SJCRH30 (cell line): ENCODE measurements at places on chromosomes 13 and 19.

DNA sequence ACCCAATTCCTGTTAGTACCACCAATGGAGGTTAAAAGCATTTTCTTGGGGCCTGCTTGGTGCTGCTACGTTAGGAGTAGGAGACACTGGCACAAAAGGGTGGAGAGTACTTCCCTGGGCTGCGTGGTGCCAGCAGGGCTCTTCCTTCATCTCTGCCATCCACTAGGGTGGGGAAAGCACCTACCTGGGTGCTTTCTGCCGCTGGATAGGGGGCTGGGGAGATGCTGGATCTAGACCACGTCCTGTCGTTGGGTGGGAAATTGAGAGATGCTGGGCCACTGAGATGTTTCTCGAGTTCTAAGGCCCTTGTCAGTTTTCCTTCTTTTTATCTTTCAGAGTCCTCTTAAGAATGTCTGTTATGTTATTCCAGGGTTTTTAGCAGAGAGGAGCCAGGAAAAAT, 6.7 kb upstream of the FCGBP start:
- DNase-seq = no peak

DNA sequence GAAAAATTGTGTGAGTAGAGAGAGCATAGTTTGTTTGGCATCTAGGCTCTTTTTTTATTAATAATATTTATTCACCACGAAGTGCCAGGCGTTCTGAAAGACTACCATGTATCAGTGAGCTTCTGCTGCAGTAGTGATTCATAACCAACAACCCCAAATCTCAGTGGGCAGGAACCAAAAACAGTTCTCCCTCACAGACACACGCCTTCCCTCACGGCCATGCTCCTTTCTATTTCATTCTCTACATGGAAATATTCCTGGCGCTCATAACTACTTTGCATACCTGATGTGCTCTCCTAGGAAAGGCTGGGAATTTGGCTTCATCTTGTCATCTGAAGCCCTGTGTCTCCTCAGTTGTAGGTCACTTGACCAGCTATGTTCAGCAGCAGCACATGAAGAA, 26.6 kb upstream of the AMER2 start:
- no peak for DNase-seq

GRCh38 chr13:60267498-60268202, 103.9 kb upstream of the DIAPH3 start:
- no peak for DNase-seq

- no peak for DNase-seq
Measured at GRCh38 chr13:97491452-97491851, 57.5 kb downstream of the RAP2A start.

DNA sequence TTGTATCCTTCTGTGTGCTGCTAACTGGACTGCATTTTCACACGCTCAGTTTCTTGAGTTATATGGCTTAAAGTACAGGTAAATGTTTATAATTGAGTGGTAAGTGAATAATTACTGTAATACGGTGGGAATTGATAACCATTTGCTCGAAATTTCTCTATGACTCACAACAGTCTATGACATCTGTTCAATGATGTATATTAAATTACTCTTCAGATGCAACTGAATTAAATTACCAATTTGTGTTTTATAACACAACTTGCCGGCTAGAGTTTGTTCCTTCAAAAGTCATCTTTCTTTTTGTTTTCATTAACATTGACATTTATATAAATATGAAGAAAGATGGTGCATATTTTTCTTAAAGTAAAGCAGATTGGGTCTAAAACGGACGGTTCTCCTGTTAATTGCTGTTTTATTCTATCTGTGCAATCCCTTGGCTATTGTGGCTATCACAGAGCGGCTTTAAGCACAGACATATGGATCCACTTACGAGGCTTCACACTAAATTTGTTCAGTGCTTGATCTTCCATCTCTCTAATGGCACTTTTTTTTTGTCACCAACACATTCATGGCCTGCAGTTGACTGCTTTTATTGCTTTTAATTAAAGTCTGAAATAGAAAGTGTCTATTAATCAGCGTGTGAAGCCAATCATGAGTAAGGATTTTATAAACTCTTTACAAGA, 1291.6 kb upstream of the SLC10A2 start:
- DNase-seq = no peak

GRCh38 chr19:21835429-21835809, 563 bp downstream of the ZNF43 start:
- DNase-seq = no peak

- DNase-seq = no peak
Measured at GRCh38 chr13:33577007-33577406, 240.9 kb upstream of the RFC3 start.

DNA sequence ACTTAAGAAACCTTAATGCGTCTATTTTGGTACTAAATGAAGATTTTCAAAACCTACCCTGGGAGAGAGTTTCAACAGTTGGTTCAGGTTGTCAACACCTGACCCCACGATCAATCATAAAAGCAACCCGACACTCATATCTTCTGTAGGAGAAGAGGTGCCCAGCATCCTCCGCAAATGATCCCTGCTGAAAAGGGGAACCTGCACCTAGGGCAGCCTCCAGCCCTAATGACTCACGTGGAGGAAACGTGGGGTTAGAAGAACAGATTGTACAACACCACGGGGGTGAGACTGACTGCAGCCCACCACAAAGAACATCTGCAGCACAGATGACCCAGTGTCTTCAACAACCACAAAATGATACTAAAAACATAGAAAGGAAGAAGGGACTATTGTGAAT, 116.3 kb downstream of the RAB20 start:
- DNase-seq = no peak

DNA sequence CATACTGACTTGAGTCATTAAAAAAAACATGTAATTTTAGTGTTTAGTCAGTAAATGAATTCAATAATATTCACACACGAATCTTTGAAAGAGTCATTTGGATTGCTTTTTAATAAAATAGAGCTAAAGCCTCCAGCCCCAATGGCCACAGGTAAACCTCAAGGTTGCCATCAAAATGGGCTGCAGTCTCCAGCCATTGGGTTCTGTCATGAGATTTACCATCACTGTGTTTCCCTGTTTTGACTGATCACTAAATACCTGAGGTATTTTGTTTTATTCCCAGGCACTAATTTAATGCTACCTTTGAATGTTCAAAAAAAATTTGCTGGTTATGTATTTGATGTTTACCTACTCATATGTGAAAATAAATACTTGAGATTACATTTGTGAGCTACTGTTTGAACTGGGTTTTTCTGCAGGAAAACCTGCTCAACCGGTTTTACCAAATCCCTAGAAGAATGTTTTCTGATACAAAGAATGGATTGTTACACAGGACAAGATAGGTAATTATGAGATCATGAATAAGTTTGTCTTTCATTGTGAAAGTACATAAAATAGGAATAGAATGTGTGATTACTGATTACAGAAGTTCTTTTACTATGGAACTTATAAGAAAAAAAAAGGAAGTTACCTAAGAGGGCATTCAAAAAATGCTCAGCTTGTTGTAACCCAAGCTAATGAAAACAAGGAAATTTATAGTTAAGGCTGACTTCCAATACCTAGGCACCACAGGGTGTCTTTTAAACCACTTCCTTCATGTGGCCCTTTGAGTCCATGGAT, 391.3 kb downstream of the EFNB2 start:
- DNase-seq = no peak

DNA sequence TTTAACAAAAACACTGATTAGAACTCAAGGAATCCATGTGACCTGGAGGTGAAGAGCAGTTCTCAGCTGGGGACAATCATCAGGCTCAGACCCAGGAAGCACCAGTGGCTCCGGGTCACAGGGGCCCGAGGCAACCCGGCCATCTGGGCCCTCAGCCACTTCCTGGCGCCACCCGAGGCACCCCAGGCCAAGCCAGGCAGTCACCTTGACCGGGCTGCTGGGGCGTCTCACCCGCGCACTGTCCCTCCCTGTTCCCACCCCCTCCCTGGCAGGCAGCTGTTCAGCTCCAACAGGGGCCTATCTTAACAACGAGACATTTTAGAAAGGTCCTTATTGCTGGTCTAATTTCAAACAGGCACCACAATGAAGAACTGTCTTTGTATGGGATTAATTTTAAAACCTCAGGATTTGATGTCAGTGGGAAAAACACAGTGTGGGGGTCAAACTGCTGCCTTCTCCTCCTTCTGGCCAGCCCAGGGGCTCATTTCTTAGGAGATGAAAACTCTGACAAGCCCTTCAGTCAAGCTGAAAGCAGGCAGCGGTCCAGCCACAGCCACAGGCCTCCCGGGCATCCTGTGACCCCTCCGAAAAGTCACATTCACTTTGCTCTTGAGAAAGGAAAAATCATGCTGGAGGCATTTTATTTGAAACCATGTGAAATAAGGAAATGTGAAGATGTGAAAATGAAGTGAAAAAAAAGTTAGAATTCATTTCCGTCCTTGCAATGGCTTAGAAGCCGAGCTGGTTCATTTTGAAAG, 83.3 kb downstream of the KCTD15 start:
- peak; percentile 73 for DNase-seq

- DNase-seq = no peak
Measured at GRCh38 chr19:48859711-48860572, 8.5 kb downstream of the PLEKHA4 start.

DNA sequence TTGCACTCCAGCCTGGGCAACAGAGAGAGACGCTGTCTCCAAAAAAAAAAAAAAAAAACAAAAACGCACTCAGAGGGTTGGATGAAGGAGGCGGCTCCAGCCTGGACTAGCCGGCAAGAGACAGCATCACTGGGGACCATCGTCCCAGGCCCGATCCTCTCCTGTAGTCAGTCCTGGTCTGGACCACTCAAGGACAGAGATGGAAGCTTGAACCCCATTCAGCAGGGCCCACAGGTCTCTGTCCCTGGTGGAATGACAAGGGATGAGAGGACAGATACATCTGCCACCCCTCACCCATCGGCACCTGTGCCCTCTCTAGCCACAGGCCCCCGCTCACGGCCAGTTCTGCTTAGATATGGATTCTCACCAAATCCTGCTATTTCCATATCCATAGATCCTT, 14.0 kb downstream of the ADGRE5 start:
- no peak for DNase-seq

GRCh38 chr13:99120751-99121150, 79.9 kb upstream of the UBAC2 start:
- DNase-seq = no peak

DNA sequence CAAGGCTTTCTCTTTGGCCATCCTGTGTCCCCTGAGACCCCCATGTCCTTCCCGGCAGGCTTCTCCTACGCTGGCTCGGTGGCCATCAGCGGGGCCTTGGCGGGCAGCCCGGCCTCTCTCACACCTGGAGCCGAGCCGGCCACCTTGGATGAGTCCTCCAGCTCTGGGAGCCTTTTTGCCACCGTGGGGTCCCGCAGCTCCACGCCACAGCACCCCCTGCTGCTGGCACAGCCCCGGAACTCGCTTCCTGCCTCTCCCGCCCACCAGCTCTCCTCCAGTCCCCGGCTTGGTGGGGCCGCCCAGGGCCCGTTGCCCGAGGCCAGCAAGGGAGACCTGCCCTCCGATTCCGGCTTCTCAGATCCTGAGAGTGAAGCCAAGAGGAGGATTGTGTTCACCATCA, 14.2 kb downstream of the PLEKHJ1 start:
- DNase-seq = no peak

GRCh38 chr13:43545317-43545874, 241.4 kb downstream of the ENOX1 start:
- no peak for DNase-seq

GRCh38 chr13:47218611-47219010, 321.8 kb upstream of the HTR2A start:
- DNase-seq = no peak

GRCh38 chr19:6042776-6043726, 65.1 kb upstream of the RANBP3 start:
- DNase-seq = no peak

GRCh38 chr13:102580552-102581169, 16.1 kb upstream of the TPP2 start:
- no peak for DNase-seq

GRCh38 chr19:5120833-5121232, 151.9 kb downstream of the KDM4B start:
- no peak for DNase-seq

DNA sequence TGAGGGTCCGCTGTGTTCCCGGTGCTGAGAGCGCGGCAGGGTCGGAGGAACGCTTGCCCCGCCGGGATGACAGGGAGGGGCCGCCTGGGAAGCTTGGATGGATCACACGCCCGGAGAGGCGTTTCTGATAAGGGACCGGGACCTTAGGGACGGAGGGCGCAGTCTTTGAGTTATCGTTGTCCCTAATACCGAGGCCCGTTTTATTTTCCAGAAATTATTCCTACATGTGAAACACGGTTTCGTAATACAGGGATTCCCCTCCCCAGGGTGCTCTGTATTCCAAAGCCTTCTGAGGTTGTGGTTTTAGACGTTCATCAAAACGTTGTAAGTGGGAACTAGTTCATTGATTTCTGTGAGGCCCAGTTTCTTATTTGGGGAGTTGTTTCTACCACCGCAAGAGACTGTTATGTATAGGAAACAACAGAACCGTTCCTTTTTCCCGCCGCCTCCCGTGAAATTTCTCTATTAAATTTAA, 752 bp downstream of the PDCD5 start:
- peak; percentile 32 for DNase-seq

GRCh38 chr19:45547965-45548609, 36.5 kb downstream of the OPA3 start:
- DNase-seq = no peak

DNA sequence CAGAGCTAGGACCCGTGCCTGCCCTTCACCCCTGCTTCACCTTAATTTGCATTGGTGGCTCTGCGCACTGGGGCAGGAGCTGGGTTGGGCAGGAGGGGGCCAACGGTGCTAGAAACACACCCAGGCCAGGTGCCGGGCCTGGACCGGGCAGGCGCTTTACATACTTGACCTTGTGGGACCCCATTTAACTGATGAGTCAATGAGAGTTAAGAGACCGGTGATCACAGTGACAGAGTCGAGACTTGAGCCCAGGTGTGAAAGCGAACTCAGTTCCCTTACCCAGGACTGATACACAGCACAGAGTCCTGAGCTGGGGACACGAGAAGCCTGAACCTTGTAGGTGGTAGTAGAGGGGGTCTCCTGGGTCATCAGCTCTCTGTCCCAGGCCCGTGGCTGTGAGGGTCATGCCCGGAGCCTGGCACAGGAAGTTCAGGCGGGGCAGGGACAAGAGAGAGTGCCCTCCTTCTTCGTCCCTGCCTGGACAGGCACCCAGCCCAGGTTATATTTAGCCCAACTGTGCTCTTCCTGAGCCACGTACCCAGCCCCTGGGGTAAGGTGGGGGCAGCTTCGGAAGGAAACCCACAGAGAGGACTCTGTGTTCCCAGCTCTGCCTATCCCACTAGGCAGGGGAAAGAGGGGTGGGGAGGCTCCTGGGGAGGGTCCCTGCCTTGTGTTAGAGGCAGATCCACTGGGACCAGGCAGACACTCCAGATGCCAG, 1.9 kb downstream of the PRX start:
- DNase-seq = no peak

GRCh38 chr19:47390533-47391488, 28.5 kb downstream of the MEIS3 start:
- DNase-seq = no peak

GRCh38 chr19:38736036-38736412, 8.2 kb downstream of the CAPN12 start:
- DNase-seq = no peak

- no peak for DNase-seq
Measured at GRCh38 chr13:48242677-48243076, 9.7 kb downstream of the ITM2B start.

DNA sequence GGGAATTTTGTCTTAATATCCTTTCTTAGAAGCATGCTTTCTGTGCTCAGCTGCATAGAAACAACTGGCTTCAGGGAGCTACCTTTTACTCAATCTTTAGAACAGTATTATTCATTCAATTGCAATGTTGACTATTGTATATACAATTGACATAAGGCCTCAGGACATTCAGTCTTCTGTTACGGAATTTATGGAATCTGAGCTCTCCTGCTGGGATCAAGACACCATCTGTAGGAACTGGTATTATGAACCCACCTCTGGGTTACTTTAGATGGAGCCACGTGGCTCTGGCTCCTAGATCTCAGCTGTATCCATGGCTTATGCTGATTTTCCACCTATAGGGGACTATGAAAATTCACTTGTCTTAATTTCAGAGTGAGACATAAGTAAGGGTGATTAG, 716.2 kb upstream of the GPC6 start:
- peak; percentile 38 for DNase-seq
